ENCODE measurements at places on chromosomes 7 and 10.
A peak's percentile ranks its signal among the peaks of the same experiment; 100 is the strongest.

GRCh38 chr10:71726580-71727104 is 7.1 kb upstream of the C10orf105 start:
- DNase-seq = no peak

DNA sequence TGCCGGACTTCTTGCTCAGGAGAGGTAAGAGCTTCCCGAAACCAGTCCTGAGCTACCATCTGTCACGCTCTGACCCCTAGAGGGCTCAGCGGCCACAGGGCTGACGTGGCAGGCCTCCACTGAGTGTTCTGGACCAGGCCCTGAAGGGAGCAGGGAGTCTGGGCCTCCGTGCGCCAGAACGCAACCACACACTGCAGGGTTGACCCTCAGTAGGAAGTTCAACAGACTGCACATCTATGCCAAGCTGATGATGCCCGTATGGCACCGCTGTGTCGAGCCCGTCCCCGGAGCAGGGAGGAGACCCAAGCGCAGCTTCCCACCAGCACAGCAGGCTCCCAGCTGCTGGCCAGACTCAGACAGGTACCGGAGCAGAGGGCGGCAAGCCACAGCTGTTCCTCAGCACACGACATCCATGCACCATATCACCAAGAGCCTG is 39.2 kb downstream of the CAMK2B start:
- no peak for DNase-seq

GRCh38 chr10:125023255-125023654 is 81.3 kb downstream of the ZRANB1 start:
- no peak for DNase-seq

- DNase-seq = no peak
These were observed 434.8 kb upstream of the FOXK1 start for GRCh38 chr7:4247106-4247876.

- DNase-seq = no peak
These were observed 43.7 kb upstream of the PRKAR1B start for GRCh38 chr7:770741-771166.

DNA sequence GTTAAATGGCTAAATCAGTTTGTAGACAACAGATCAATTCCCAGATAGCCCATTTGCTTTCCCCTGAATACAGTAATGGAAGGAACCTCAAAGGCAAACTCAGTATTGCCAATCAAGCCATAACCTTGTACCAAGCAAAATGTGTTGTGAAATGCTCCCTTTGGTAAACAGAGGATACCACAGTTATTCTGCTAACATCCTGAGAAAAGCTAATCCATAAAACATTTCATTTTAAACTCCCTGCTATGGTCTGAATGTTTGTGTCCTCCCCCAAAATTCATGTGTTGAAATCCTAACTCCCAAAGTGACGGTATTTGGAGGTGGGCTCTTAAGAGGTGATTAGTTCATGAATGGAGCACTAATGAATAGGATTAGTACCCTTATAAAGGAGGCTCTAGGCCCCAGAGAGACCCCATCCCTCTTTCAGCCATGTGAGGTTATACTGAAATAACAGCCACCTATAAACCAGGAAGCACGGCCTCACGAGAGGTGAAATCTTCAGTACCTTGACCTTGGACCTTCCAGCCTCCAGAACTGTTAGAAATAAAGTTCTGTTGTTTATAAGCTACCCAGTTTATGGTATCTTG is 89.3 kb upstream of the RNF148 start:
- no peak for DNase-seq

GRCh38 chr7:141228482-141228881 is 154.6 kb downstream of the TMEM178B start:
- no peak for DNase-seq

DNA sequence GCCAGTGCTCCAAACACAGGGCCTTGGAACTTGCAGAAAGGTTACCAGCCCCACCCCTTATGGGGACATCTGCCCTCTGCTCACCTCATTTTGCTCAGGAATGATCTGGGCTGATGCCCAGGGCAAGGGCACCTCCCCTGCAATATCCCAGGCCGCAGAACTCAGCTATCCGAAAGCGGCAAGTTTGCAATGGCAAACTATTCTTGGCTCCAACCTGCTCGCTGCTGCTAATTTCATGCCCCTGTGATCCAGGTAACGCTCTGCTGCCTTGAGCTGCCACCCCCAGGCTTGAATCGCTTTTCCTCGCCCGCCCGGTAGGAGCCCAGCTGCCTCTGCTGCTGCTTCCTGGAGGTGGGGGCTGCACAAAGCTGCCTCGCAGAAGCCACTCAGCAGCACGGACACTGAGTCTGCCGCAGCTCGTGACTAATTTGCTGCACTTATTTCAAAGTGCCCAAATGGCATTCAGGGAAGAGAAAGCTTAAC is 18.2 kb downstream of the SLC29A3 start:
- DNase-seq = no peak

GRCh38 chr10:114973997-114974396 is 36.0 kb downstream of the TRUB1 start:
- no peak for DNase-seq

DNA sequence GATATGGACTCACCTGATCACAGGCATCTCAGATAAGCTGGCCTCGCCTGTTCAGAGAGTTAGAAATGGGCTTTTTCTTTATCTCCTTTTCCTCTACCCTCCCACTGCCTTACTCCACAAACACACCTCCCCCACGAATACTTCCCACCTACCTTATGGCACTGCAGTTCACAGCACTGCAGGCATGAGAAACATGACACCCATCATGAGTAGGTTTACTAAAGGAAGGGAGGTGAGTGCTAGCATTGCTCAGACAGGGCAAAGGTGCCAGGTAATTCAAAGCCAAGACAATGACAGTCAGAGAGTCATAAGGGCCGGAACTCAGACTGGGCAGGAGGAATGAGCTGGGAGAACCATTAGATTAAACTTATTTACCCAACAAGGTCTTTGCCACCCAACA is 220.6 kb downstream of the FAM107B start:
- no peak for DNase-seq

DNA sequence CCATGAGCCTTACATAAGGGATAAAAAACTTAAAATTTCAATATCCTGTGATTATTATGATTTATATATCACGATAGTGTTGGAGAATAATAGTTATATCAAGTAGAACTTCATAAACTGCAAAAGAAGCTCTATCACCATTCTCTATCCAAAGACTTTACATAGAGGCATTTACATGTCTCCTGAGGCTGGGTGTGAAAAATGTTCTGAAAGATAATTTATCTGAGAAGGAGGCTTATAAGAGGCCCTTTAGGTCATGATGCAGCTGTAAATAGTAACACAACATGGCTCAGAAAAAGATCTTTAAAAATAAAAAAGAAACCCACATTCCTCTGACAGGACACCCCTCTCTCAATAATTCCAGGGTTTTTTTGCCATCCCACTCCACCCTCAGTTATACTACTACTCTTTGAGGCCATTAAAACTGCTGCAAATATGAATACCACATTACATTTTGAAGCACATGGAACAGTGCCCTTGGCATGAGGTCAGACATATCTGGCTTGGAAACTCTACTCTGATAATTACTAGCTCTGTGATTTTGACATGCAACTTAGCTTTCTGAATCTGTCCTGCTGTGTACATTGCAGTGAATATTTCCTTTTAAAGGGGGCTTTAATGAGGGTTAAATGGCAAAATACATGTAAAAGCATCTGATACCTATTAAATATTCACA is 55.5 kb downstream of the SLC16A12 start:
- DNase-seq = no peak

- DNase-seq = no peak
These were observed 1.1 kb downstream of the ALOX5 start for GRCh38 chr10:45375101-45375500.

- DNase-seq = peak; percentile 24
These were observed 127.9 kb upstream of the STK17A start for GRCh38 chr7:43454936-43455518.

GRCh38 chr7:130322615-130323014 is 22.0 kb upstream of the CPA5 start:
- DNase-seq = no peak

DNA sequence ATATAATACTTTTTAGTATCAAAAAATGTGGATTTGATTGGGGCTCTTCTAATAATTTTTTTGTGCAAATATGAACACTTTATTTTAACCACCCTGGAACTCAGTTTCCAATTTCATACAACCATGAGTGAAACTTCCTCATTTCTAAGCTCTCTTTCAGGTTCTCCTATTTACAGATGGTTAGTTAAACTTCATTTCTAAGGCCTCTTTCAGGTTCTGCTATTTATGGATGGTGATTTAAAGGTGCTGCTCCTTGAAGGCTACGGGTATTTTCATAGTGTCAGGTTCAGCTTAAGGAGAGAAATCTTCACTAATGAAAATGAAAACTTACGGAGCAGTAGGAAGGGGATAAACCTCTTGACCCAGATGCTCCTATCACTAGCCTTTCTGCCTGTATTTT is 568.3 kb downstream of the KIF20B start:
- DNase-seq = no peak

- DNase-seq = no peak
These were observed 16.6 kb downstream of the PLPP4 start for GRCh38 chr10:120473593-120473992.

GRCh38 chr7:37986908-37987330 is 66.5 kb downstream of the EPDR1 start:
- no peak for DNase-seq

DNA sequence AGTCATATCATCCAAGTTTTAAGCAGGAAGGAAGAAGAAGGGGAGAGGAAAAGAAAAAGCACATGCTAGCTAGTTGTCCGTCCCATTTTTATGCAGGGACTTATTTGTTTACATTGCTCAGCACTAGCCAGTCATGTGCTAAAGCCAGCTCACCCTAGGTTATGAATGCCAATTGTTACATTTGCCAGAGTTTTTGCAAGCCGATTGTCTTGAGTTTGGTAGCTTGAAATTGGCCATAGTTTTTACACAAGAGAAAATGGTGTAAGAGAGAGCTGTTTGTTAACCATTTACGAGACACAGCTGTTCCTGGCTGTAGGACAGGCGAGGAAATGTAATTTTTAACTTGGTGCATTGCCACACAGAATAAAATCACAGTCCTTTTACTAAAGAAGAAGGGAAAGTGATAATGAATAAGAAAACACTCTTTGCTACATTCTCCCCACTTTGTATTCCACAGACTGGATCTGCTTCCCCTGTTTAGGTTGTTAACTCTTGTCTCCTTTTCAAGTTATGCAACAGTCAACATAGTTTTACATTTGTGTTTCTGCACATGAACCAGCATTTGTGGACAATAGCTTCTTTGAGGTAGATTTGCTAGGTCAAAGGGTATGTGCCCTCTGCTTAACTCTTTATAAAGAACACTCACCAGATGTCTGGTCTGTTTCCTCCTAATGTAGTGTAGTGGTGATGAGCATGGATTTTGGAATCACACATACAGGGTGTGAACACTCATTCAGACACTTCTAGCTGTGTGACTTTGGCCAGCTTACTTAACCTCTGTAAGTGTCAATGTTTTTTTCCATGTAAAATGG is 357.2 kb downstream of the LRMDA start:
- DNase-seq = no peak

GRCh38 chr10:118952493-118953295 is 76.8 kb upstream of the NANOS1 start:
- no peak for DNase-seq

DNA sequence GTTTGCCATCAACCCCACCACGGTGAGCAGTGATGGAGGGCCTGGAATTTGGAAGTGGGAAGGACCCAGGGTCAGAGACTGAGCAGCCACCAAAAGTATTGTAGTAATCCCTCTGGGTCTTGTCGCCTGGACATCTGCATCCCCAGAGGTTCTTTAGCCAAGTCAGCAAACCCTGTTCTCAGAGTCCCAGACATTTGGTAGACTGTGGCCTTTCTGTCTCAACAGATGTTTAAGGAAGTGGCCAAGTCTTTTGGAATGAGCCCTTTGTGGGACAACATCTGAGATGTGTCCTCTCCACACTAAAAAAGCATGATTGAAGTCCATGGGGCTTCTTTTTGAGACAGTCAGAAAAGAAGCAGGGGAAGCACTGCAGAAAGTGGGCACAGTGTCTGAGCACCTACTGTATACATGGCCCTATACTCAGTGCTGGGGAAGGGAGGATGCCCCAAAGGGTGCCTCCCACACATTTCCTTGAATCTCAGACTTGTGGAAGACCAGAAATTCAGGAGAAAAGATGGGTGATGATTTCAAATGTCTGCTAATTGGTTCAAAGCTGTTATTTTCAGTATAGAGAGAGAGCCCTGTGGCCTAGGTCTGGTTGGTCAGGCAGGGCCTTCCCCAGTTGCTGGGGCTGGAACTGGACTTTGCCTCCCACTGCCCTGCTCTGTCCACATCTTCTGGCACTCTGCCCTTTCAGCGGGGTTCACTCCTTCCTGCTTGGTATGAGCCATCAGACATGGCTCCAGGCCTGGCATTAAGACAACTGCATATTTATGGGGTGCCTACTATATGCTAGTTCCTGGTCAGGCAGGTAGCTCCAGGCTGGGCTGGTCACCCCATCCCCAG is 26.5 kb upstream of the VSIR start:
- DNase-seq = no peak

DNA sequence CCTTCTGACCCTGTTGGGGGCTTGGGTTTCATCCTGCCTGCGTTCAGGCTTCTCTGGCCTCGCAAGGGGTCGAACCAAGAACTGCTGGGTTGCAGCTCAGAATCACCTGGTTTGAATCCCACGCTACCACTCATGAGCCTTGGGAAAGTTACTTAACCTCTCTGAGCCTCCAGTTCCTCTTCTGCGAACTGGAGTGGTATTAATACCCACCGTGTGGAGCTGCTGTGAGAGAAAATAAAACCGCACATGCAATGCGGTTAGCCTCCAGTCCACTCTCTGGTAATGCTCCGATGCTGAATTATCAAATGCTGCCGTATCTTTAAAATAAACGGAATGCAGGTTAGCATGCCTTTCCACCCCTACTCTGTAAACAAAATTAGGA is 171.9 kb downstream of the ARHGAP12 start:
- DNase-seq = no peak

Measured in HS-5 (cell line).